AG20443 (cell line): ENCODE measurements at places on chromosomes 1 and 21.
A peak's percentile ranks its signal among the peaks of the same experiment; 100 is the strongest.

- no peak for DNase-seq
Observed at GRCh38 chr1:207801819-207802218, 50.0 kb downstream of the CD46 start.

- no peak for DNase-seq
Observed at GRCh38 chr1:178579095-178579494, 66.2 kb downstream of the TEX35 start.

GRCh38 chr1:225857256-225857655 is 24.9 kb downstream of the TMEM63A start:
- DNase-seq, result no peak

GRCh38 chr1:26848941-26849774 is 13.8 kb upstream of the SFN start:
- DNase-seq, result peak; percentile 87

DNA sequence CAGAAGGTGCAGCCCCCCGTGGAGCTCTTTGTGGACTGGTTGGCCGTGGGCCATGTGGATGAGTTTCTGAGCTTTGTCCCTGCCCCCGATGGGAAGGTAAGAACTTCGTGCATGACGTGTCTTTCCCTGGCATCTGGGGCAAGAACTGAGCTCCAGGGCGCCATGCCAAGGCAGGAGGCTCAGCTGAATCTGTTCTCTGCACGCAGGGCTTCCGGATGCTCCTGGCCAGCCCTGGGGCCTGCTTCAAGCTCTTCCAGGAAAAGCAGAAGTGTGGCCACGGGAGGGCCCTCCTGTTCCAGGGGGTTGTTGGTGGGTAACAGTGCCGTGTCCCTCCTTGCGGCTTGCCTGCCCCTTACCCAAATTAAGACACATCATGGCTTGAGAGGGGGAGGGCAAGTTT is 27.7 kb downstream of the PADI3 start:
- DNase-seq, result peak; percentile 71

DNA sequence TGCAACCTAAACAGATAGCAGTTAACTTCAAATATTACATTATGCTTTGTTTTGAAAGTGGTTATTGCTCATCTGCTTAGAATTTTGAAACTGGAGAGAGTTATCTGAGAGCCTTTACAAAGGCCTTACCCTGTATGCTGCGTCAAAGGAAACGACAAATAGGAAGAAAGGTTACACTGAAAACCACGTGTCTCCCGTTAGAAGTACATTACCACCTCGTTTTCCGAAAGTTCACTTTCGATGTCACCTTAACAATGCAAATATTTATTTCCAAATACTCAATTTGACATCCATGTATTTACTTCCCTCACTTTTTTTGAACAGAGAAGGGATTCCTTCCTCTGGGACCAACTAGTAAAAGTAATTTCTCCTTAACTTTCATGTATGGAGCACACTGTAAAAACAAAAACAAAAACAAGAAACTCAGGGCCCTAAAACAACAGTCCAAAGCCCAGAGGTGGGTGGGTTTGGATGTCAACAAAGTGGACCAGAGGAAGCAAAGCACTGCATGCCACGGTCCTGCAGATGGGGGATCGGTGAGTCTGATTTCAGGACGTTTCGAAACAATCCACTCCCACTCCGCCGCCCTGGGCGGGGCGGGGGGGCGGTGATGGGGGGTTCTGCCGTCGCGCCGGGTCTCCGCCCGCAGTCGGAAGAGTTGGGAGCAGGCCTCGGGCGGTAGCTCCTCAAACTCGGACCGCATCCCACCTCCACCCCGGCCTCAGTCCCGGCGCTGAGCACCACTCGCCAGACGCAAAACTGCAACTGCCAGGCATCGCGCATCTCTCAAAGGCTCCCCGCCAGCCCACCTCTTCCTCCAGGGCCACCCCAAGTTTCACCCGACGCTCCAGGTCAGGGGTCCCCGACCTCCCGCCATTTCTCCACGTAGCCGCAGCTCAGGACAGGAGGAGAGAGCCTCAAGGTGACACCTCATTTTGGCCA is 841 bp downstream of the ADSS2 start:
- DNase-seq, result peak; percentile 63

DNA sequence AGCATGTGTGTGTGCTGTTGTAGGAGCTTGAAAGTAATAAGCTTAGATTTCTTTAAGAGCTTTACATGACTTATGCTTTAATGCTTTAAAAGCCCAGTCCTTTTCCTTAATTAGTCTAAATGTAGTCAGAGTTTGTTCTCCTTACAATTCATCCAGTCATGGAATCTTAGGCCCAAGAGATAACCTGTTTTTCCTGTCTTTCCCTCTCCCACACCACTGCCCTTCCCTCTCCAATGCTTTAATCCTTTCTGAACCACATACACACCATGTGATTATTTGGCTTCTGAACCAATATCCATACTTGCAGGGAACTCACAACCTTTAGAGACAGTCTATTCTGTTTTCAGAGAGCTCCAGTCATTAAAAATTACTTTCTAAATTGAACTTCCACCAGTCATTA is 37.6 kb downstream of the ALG6 start:
- DNase-seq, result no peak
